ENCODE measurements at places on chromosomes 7 and 10.

GRCh38 chr10:17023386-17024298 is 106.0 kb downstream of the CUBN start:
- peak; percentile 51 for DNase-seq

- DNase-seq: no peak
Measured at GRCh38 chr7:30674876-30675275, 7.4 kb downstream of the CRHR2 start.

DNA sequence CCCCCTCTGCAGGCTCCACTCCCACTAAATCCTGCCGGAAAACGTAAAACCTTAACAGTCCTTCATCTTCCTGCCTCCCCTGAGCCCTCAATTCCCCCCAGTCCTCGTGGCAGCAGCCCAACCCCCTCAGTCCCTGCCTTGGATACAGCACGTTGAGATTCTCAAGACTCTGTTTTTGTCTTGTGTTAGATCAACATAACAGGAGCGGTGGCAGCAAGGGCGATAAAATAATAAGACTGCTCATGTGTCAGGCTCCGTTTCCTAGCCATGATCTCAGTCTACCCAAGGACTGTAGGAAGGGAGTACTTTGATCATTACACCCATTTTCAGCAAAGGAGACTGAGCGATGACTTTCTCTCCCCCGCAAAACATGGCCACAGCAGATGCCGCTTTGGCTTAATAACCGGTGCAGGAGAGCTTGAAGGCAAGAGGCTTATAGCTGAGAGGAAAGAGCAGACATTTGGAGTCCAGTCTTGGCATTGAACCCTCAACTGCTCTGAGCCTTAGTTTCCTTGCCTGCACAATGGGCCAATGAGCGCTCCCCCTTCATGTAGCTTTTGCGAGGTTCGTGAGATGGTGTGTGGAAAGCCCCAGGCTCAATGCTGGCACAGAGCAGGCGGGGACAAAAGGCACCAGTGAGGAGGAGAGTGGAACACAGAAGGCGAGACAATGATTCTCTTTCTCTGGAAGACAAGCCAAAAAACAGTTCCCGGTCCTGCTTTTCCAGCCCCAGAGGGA is 42.1 kb upstream of the PCBD1 start:
- DNase-seq: no peak

DNA sequence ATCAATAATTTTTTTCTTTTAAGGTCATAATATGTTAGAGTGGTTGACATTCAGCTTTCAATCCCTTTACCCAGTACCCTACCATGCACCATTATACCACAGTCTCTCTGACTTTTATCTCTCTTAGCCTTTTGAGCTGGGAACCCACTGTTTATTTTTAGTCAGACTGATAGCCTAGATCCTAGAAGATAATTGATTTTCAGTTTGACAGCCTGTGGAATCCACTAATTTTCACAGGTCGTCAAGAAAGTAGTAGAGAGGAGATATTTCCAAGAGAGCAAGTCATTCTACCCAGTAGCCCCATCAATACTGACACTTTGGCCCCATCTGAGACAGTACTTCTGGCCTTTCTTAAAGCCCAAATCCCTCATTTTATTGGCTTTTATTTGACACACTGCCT is 67.1 kb upstream of the CC2D2B start:
- DNase-seq: no peak

DNA sequence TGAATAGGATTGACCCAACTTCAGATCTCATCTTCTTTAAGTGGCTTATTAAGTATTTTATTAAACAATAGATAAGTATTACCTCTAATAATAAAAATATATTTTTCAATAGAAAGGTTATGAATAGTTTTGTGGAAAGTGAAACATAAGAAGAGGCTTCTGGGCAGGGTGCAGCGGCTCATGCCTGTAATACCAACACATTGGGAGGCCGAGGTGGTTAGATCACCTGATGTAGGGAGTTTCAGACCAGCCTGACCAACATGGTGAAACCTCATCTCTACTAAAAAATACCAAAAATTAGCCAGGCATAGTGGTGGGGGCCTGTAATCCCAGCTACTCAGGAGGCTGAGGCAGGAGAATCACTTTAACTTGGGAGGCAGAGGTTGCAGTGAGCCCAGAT is 26.5 kb downstream of the GPR85 start:
- no peak for DNase-seq

- no peak for DNase-seq
Measured at GRCh38 chr10:61406242-61406641, 46.9 kb downstream of the TMEM26 start.

DNA sequence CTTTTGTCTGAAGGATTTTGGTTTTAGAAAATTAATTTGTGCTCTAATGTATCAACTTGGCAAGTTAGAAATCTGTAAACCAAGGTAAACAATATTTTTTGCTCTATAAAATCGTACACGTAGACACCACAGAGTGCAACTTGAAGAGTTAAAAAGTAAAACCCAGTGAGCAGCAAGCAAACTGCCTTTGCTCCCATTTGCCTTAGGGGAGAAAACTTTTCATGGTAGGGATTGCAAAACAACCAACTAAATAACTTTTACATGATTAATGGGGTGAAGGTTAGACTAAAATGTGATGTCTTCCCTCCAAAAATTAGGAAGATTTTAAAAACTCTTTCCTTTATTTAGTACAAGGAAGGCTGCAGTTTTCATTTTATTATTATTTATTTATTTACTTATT is 224.2 kb upstream of the LYZL1 start:
- no peak for DNase-seq

DNA sequence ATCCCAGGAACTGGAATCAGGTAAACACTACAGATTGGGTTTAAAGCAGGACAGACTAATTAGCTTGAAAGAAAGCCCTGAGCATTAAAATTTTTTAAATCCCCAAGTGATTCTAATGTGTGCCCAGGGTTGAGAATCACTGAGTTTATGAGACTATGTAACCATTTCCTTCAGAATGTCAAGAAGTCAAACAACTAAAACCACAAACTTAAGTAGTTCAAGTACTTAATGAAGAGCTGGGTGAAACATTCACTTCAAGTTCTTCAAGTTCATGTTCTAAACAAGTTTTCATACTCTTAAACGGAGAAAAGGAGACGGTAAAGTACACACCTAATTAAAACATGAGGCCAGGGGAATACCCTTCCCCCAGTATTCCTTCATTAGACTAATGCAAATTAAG is 28.2 kb upstream of the TLL2 start:
- no peak for DNase-seq

DNA sequence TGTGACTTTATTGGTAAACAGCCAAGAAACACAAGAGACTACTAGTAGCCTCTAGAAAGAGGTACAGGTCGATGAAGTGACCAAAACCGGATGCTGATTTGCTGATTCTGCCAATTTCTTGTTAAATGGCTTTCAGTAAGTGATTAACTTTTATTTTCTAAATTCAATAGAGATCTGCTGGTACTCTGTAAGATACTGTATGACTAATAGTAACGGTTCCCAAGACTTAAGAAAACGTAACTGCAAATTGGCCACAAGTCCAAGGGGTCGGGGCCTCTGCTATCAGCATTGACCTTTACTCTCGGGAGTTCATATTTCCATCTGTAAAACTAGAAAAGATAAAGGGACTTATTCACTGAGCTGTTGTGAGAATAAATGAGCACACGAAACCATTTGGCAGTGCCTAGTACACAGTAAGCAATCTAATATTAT is 1.4 kb downstream of the FAM3C start:
- DNase-seq: no peak

DNA sequence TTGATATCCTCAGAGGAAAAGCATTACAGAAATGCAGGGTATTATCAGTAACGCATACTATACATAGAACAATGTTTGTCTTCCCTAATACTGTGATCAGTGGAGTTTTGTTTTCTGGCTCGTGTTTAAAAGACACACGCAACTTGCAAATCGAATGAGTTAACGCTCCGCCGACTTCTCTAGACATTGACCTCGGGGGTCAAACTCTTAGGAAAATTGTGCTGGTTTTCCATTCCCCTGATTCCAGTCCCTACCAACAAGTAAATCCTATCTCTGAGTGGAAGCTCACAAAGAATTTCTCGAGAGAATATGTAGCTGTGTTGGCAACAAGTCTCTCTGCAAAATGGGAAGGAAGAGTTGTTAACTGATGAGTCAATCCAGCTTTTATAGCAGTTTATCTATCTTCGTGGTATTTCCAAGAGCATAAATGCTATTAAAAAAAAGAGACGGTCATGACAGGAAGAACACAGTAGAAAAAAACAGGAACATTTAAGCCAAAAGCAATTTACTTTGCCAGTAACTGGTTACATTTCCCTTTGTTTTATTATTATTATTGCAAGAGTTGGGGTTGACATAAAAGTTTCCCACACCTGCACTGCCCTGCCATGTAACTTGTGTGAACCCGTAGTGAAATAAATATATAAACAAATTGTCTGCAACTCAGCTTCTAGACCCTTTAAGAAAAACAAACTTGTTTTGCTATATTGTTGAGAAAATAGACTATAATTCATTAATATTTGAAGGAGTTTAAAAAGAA is 144.4 kb downstream of the ARID5B start:
- no peak for DNase-seq

DNA sequence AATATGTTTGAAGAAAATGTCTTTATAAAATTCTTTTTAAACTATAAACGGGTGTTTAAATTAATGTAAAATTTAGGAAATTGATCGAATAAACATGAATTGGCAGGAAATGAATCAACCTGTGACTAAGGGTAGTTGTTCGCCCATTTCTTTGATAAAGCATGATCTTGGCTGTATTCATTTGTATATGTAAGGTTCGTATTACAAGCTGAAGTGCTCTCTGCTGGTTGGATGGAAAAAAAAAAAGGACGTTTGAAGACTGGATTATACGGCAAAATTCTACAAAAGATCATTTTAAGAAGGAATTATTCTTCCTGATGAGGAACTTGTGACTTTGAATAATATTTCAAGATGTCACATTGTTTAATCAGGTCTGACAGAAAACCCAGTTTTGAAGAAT is 185.4 kb upstream of the ANK3 start:
- no peak for DNase-seq

- DNase-seq: no peak
Measured at GRCh38 chr7:66143876-66144332, 29.3 kb downstream of the CRCP start.

DNA sequence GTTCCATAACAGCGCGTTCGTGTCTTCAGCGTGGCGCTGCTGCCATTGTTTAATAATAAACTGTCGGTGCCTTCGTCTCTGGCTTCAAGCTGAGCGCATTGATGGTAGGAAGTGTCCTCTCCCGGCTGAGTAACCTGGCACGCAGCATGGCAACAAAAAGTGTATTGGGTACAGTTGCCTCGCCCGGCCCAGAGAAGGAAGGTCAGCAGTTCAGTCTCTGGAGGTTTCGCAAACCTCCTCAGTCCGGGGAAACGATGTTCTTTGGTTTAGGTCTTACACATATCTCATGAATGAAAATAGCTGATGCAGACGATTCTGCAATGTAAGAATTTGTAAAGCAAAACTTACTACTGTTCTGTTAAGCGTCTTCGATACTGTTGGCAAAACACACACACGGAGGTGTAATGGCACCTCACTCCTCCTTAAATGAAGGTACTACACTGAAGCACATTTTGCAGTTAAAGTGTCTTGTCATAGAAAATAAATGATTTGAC is 739 bp upstream of the CCDC186 start:
- DNase-seq: no peak

GRCh38 chr7:50665403-50666123 is 100.4 kb upstream of the DDC start:
- DNase-seq: no peak

- no peak for DNase-seq
Measured at GRCh38 chr7:2231992-2232765, 566 bp downstream of the MAD1L1 start.

DNA sequence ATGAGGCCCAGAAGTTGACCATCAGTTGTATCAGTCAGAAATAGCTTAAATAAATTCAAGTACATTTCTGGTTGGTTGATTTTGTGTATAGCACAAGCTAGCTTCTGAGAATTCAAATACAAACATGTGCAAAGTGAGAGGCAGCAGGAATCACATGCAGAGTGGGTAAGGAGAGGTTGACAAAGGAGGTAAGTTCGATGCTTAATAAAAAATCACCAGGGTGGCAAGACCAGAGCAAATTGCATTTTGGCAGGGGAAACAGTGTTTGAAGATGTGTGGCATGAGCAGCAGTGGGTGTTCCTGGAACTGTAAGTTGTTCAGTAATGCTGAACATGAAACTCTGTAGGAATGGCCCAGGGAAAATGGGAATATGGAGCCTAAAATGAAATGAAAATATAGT is 52.6 kb downstream of the GNAI1 start:
- no peak for DNase-seq

DNA sequence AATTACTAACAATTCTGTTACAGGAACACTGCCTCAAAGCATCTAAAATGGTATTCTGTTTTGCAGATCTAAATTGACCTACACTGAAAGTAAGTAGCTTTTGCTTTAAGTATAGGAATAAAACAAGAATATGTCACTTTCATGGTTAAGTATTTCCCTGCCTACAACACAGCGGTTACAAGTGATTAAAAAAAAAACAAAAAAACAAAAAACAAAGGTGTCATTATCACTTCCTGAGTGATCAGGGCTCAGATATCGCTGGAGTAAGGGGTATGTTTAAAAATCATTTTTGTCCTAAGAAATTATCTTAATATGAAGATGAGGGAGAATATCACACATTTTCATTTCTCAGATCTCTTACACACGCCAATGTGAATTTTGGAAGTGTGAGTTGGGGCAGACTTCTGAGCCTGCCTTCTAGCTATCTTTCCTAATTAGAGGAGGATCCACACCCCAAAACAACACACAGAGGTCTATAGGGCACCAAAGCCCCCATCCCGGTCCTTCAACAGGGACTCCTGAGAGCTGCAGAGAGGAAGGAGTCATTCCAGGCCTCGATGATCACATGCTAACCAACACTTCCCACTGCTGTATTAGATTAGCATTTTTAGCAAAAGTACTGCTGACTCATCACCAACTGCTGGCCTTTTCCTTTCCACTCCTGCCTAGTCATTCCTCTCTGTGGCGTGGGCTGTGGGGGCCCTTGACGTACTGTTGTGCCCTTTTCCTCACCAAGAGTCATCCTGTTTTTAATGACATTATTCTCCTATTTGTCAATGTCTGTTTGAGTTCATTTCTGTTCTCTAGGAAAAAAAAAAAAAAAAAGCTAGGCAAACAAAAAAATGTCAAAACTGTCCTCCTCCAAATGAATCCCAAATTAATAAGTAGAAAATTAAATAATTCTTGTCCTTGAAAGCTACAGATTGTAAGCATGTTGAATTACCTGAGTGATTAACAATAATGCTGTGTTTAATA is 31.2 kb downstream of the PRTFDC1 start:
- DNase-seq: peak; percentile 43

- DNase-seq: no peak
Measured at GRCh38 chr7:91194841-91195240, 69.4 kb upstream of the FZD1 start.

GRCh38 chr10:60717852-60718251 is 60.4 kb upstream of the CDK1 start:
- no peak for DNase-seq
